Activated T-helper 1 cell treated with anti-CD3 and anti-CD28 coated beads, Interleukin-2, amount 50 U/mL, for 16 hours (primary cell): ENCODE measurements at places on chromosomes 13 and 19.

- DNase-seq, result no peak
Observed at GRCh38 chr19:37955986-37956385, 49.0 kb downstream of the SIPA1L3 start.

GRCh38 chr13:38849315-38849714, 141.3 kb downstream of the STOML3 start:
- DNase-seq, result no peak

GRCh38 chr13:49814551-49815270, 22.2 kb upstream of the KPNA3 start:
- DNase-seq, result no peak

DNA sequence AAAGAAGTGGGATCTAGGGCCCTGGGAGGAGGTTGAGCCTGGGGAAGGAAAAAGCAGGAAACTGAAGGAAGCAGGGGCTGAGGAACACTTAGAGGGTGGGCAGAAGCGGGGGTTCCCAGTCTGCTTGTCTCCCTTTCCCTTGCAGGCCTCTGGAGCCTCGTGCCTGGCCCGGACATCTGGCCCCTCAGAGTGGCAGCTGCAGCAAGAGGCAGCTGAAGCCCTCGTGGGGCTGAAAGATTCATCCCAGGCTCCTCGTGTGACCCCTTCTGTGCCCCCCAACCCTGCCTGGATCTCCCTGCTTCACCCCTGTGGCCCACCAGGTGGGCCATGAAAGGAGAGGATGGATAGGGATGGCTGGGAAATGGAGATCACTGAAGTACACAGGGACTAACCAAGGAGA, 5.5 kb downstream of the DMRTC2 start:
- DNase-seq, result no peak

- DNase-seq, result no peak
Observed at GRCh38 chr19:28444362-28444761, 768.6 kb downstream of the UQCRFS1 start.

DNA sequence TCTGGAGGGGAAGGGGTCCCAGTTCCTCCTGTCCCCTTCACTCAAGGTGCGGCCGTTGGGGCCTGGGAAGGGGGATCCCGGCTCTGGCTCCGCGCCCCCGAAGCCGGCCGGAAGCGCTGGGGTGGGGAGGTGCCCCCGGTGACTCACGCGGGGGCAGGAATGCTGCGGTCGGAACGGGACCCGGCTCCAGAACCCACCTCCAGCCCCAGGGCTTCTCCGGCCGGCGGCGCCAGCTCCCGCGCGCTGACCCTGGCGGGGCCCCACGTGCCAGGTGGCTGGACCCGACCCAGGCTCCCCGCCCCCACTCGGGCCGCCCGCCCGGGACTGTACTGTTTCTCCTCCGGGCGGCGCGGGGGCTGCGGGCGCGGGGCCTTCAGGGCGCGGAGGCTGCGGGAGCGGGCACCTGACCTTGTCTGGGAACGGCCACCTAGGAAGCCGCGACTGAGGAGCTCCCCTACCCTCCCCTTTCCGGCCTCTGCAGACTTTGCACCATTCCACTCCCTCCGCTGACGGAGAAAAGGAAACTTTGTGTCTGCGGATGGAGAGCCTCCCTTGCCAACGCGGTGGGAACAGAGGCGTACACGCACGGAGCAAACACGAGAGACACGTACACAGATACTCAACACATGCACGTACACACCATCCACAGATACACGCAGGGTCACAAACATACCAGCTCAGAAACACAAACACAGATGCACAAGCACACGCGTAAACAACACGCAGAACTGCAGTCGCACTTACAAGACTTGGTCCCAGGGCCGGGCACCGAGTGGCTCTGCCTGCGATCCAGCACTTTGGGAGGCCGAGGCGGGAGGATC, 7.2 kb downstream of the AXL start:
- DNase-seq, result peak; percentile 8

DNA sequence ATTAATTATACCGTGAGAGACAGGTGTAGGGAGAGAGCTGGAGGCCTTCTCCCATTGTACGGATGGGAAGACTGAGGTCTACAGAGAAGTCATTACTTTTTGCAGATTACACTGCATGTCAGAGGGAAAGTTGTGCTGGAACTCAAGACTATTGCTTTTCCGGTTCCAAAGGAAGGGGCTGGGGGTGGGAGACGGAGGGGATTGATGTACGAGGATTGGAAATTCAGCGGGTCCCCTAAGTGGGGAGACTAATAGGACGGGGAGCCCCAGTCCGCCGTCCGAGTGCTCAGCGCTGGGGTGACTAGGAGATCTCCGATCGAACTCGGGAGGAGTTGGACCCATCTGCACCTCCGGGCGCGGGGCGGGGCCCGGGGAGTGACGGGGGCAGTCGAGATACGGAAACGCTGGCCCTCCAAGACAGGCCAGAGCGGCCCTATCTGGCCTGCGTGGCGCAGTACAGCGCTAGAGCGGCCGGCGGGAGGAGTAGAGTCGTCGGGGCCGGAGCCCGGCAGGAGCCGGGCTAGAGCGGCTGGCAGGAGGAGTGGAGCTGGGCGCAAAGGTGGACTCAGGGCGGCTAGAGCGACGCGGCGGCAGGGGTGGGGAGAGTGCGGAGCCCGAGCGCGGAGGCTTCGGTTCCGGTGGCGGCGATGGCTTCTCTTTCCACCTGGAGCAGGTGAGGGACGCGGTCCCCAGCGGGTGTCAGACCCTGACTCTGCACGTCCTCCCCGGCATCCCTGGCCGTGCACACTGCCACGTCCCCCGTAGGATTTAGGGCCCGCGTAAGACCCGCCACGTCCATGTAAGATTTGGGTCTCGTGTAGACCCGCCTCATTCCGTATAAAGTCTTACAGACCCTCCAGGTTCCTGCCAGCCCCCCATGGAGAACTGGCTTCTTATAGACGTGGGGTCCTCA, 1.1 kb downstream of the ARHGEF1 start:
- peak; percentile 76 for DNase-seq

DNA sequence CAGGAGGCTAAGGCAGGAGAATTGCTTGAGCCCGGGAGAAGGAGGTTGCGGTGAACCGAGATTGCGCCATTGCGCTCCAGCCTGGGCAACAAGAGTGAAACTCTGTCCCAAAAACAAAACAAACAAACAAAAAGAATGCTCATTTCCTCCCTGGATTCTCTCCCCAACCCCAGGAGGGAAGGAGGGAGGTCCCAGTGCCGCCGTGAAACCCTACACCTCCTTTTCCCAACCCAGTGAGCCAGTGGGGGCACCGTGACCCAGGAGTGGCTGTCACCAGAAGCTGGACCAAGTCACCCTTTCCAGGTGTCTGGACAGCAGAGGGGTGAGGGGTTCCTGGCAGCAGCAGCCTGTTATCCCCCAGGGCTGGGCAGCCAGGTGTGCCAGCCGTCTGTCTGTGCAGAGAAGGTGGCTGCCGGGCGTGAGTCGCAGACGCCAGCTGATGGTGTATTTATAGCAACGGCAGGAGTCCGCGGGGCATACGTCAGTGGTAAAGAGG, 23.5 kb downstream of the NFIC start:
- DNase-seq, result no peak

DNA sequence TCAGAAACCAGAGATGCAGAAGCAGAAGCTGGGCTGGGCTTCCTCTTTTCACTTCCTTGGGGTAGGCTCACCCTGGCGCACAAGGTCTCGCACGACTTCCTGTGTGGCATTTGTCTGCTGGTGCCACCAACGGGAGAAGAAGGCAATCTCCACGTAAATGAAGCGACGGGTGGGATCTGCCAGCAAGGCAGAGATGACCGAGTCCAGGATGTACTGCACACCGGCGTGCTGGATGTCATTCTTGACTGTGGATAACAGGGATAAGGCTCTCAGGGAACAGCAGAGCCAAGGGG, 1.3 kb downstream of the MAN2B1 start:
- DNase-seq, result peak; percentile 17

GRCh38 chr19:36482876-36483275, 6.5 kb downstream of the ZNF566 start:
- no peak for DNase-seq

DNA sequence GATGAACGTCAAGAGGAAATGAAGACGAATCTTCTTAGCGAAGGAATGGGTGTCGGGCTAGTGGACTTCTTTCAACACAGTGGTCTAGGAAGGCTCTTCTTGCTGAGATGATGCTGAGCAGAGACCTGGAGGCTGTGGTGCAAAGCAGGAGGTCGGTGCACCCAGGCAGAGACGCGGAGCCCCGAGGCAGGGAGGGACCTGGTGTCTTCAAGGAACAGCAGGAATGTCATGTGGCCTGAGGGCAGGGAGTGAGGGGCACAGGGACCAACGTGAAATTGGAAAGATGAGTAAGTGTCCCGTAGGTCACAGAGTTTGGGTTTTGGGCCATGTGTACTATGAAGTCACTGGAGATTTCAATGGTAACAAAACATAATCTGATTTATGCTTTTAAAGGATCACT, 11.4 kb upstream of the CDC42EP5 start:
- no peak for DNase-seq

GRCh38 chr19:8054169-8054568, 1.6 kb downstream of the CCL25 start:
- DNase-seq, result no peak

DNA sequence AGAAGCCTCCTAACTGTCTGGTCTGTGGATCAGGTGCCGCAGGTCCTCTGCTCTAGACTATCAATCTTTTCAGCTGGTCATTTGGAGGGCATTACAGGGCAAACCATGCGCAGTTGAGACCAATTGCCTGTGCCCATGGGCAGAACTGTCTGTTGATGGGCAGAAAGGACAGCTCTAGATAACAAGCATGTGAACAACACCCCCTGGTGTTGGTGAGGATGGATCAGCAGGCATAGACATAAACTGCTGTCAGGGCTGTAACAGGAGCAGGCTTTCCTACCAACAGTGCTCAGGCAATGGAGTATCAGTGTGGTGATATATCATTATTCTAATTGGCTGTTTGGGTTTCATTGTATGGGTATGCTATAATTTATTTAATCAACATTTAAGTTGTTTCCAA, 104.7 kb upstream of the KL start:
- no peak for DNase-seq

GRCh38 chr19:54817670-54818536, 1.6 kb downstream of the KIR3DL1 start:
- no peak for DNase-seq

GRCh38 chr19:35105411-35106290, 10.0 kb upstream of the FXYD3 start:
- DNase-seq, result no peak

GRCh38 chr19:7515645-7516151, at the start of gene ZNF358:
Gene ZNF358, plus strand, starts transcription at chr19:7516103. Its CDS starts 3,140 bp downstream, at chr19:7519243.
- peak; percentile 20 for DNase-seq

GRCh38 chr19:5932146-5932545, 18.1 kb downstream of the CAPS start:
- no peak for DNase-seq

DNA sequence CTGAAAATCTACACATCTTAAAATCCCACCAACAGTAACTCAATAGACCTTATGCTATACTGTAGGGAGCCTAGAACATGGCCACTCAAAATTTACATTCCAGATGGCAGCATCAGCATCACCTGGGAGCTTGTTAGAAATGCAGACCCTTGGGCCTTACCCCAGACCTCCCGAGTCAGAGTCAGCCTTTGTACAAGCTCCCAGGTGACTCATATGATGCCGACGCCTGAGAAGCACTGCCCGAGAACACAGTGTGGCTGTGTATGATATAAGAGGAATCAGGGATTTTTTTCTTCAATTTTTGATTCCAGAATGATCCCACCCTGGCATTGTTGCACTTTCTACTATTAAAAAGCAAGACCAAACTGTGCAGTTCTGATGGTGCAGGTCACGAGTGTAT, 35.9 kb upstream of the CNMD start:
- DNase-seq, result no peak

- DNase-seq, result no peak
Observed at GRCh38 chr13:99528547-99528946, 27.3 kb downstream of the TM9SF2 start.

- DNase-seq, result peak; percentile 6
Observed at GRCh38 chr19:57830071-57830602, at the start of gene ZNF587B. Gene ZNF587B, plus strand, starts transcription at chr19:57830299. Its CDS starts 230 bp downstream, at chr19:57830529.

GRCh38 chr13:110507678-110508381, 53.7 kb downstream of the RAB20 start:
- no peak for DNase-seq

GRCh38 chr19:12237143-12237839, 57.4 kb downstream of the ZNF44 start:
- DNase-seq, result no peak

- DNase-seq, result no peak
Observed at GRCh38 chr19:12797141-12797587, 4.4 kb downstream of the PRDX2 start.

- peak; percentile 42 for DNase-seq
Observed at GRCh38 chr19:18173572-18174288, at the start of gene IFI30. Gene IFI30, plus strand, starts transcription at chr19:18173813. Its CDS starts 29 bp downstream, at chr19:18173842.

DNA sequence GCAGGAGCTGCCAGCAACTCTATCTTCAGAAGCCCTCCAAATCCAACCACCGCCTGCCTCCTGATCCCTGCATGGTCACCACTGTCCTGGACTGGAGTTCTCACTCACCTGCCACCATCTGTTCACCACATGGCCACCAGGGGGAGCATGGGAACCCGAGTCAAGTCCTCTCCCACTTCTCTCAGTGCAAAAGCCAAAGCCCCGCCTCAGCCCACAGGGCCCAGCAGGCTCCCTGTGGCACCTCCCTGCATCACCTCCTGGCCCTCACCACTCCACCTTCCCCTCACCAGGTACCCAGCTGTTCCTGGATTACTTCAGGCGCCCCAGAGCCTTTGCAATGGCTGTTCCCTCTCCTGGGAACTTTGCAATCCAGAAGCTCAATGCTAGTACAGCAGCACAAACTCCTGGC, 5.3 kb downstream of the DHPS start:
- peak; percentile 75 for DNase-seq

DNA sequence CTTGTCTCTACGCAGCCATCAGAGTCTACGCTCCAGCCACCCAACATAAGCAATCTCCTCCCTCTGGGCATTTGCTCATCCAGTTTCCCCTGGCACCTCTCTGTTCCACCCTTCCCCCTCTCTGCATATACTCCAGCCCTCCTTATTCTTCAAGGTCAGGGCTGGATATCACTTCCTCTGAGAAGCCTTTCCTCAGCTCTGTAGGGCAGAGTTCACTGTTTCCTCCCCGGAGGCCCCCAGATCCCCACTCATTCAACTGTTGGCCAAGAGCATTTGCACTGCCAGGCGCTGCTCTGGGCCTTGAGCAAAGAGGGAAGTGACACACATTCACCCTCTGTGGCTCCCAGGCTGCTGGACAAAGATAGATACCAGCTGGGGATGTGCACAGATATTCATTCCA, 3.3 kb downstream of the FCGRT start:
- no peak for DNase-seq

GRCh38 chr19:3599776-3600187, 6.9 kb downstream of the TBXA2R start:
- DNase-seq, result no peak

- no peak for DNase-seq
Observed at GRCh38 chr19:21604951-21605476, 99.6 kb downstream of the ZNF429 start.

GRCh38 chr13:84433024-84433423, 550.8 kb upstream of the SLITRK1 start:
- no peak for DNase-seq

- DNase-seq, result no peak
Observed at GRCh38 chr13:89695343-89696257, 1651.9 kb upstream of the MIR17HG start.
